PC-9 (cell line): ENCODE measurements at places on chromosomes 13 and 19. TPM values are rescaled to one million over a fixed set of nuclear protein-coding genes. Genes with fewer than 3 reads are reported as not detected.

RNF17 gene
- not detected in 2 replicates for total RNA-seq

GJB2 gene
- 4.2 and 5.5 TPM in 2 replicates for total RNA-seq

- no peaks in the 10 kb centered on the region for H3K36me3 ChIP-seq
- H3K4me1 ChIP-seq = no peaks in the 10 kb centered on the region
- H3K27ac ChIP-seq = no peak overlapping the region
- DNase-seq = no peak
- no peaks in the 10 kb centered on the region for H3K27me3 ChIP-seq
Measured at GRCh38 chr13:92681239-92681638, 545.4 kb upstream of the GPC6 start.

- H3K4me1 ChIP-seq = peaks cover 19% of the 10 kb centered on the region
- H3K36me3 ChIP-seq = peaks cover 40% of the 10 kb centered on the region
- no peak overlapping the region for H3K27ac ChIP-seq
- H3K27me3 ChIP-seq = no peaks in the 10 kb centered on the region
- no peak overlapping the region for H3K4me3 ChIP-seq
Measured at GRCh38 chr19:55678121-55678671, 3.2 kb downstream of the EPN1 start.

DNA sequence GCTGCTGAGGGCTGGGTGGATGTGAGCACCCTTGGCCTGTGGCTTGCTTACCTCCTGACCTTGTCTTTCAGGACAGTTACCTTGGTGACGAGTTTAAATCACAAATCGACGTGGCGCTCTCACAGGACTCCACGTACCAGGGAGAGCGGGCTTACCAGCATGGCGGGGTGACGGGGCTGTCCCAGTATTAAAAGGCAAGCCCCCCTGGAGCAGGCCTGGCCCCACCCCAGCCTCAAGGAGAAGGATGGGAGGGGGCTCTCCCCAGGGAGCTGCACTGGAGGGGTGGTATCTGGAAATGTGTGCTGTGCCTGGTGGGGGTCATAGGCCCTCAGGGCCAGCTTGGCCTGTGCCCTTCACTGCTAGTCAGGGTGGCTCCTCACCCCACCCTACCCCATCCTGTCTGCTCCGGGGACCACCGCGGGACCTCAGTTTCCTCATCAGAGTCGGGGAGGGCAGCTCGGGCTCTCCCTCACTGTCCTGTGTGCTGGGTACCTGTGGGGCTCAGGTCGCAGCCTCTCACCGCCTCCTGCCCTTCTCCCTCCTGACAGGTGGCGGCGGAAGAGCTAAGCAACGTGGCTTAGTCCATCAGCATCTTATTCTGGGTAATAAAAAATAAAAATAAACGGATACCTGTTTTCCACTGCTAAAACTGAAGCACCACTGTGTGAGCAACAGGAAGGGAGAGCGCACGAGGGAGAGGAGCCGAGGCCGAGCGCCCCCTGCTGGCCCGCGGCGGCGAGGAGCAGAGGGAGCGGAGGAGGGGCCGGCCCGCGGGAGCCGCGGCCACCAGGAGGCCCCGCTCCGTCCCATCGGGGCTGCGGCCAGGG, 29.8 kb downstream of the CERS1 start:
- no peak overlapping the region for H3K27ac ChIP-seq
- H3K4me3 ChIP-seq = no peak overlapping the region
- peaks cover 29% of the 10 kb centered on the region for H3K36me3 ChIP-seq
- 0 out of 2 replicates have a peak, but pooled peaks cover 6% of the 10 kb centered on the region for H3K4me1 ChIP-seq
- no peaks in the 10 kb centered on the region for H3K27me3 ChIP-seq
- no peak for DNase-seq

DNA sequence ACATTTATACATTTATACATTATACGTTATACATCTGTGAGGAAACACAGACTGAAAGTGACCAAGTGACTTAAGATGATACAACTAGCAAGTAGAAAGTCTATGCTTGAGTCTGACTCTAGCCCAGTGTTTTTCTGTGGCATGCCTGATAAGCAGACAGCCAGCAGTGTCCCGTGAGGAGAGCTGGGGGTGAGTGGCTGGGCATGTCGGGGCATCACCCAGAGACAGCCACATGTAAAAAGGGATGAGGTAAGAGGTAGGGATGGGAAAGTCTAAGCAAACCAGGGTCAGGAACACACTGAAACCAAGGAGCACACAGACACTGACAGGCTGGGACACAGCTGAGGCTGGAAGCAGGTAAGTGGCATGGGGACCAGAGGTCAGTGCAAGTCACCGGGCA, 333.2 kb downstream of the FOXO1 start:
- H3K27me3 ChIP-seq = no peaks in the 10 kb centered on the region
- no peaks in the 10 kb centered on the region; the same call in 1 of the 2 replicates for H3K4me1 ChIP-seq
- H3K27ac ChIP-seq = no peak overlapping the region
- no peak overlapping the region for H3K4me3 ChIP-seq
- DNase-seq = no peak

- no peaks in the 10 kb centered on the region for H3K36me3 ChIP-seq
- H3K27me3 ChIP-seq = 0 out of 2 replicates have a peak, but pooled peaks cover 5% of the 10 kb centered on the region
- no peaks in the 10 kb centered on the region for H3K4me1 ChIP-seq
Measured at GRCh38 chr13:31038834-31039552, 106.5 kb downstream of the TEX26 start.

- no peak for DNase-seq
- no peak overlapping the region for H3K27ac ChIP-seq
- no peak overlapping the region for H3K4me3 ChIP-seq
- no peaks in the 10 kb centered on the region for H3K4me1 ChIP-seq
- H3K27me3 ChIP-seq = no peaks in the 10 kb centered on the region
Measured at GRCh38 chr13:92994056-92994455, 232.6 kb upstream of the GPC6 start.

- no peak for DNase-seq
- peaks cover 42% of the 10 kb centered on the region for H3K4me1 ChIP-seq
- H3K4me3 ChIP-seq = peak overlapping the region; percentile 9
- peaks cover 21% of the 10 kb centered on the region for H3K36me3 ChIP-seq
Measured at GRCh38 chr13:45162194-45162593, 38.7 kb downstream of the KCTD4 start.

DNA sequence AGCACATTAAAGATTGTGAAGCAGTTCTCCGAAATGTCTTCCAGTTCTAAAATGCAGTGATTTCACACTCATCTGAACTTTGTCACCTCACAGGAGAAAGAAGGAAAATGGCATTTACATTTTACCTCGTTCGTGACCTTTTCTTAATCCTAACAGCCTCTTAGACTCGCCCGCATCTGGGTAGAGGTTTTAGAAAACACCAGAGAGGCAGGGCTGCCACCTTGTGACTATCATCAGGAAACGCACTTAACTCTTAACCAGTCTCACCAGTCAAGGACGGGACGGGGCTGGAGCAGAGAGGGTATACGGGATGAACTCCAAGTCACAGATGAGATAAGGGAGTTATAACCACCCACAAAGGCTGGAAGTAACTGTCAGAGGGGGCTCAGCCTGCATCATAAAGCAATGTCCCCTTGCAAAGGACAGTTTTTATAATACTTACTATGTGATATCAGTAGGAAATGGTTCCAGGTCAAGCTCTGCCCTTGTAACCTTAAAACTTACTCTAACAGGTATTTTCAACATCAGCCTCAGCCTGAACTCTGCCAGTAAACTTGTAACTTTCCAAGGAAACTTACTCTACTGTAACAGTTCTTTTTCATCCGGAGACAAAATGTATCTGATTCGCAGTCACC, 8.6 kb upstream of the CEACAM6 start:
- H3K36me3 ChIP-seq = no peaks in the 10 kb centered on the region
- peak; percentile 57 for DNase-seq
- H3K4me1 ChIP-seq = peaks cover 64% of the 10 kb centered on the region
- H3K27me3 ChIP-seq = no peaks in the 10 kb centered on the region
- H3K4me3 ChIP-seq = no peak overlapping the region

DNA sequence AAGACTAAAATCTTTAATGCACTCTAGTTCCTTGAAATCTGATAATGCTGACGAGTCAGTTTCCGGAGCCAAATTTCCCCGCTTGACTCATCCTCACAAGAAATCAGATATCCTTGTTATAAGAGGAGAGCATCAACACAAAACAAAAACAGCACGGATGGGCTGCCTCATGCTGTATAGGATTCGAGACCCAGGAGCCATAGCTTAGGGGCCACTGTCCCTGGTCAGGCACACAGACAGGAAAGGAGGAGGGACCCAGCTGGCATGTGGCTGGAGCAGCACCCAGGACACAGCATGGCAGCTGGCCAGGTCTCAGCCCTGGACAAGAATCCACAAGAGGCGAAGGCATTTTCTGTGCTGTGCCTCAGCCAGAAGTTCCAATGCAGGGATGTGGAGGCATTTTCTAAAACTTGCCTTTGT, 110.2 kb upstream of the SPATA13 start:
- H3K4me3 ChIP-seq = no peak overlapping the region
- H3K36me3 ChIP-seq = no peaks in the 10 kb centered on the region
- no peaks in the 10 kb centered on the region for H3K27me3 ChIP-seq
- H3K27ac ChIP-seq = no peak overlapping the region

GRCh38 chr19:5789886-5790558, 941 bp downstream of the DUS3L start:
- no peaks in the 10 kb centered on the region for H3K27me3 ChIP-seq
- no peak for DNase-seq
- no peaks in the 10 kb centered on the region for H3K36me3 ChIP-seq
- H3K27ac ChIP-seq = no peak overlapping the region
- H3K4me1 ChIP-seq = no peaks in the 10 kb centered on the region
- peak overlapping the region; percentile 86 for H3K4me3 ChIP-seq

DNA sequence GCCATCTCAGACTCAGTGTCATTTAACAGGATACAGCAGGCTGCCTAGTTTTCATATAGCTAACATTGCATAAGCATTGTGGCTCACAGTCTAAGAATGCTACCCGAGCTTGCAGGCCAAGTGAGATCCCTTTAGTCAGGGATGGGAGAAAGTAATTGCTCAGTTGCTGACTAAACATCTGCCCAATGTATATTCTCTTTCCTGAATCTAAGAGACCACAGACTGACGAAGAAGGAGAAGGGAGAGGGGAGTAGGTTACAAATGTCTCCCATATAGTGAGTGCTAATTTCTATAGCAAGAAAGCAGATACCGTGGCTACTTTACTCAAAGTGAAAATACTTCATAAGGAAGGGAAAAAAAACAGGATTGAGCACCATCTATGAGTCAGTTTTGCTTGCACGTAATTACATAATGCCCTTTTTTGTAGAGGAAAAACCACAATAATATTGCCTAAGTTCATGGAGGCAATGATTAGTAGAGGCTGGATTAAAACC, 453.9 kb downstream of the COG6 start:
- DNase-seq = peak; percentile 38
- no peaks in the 10 kb centered on the region for H3K36me3 ChIP-seq
- peak overlapping the region; percentile 41; the same call in 1 of the 2 replicates for H3K4me3 ChIP-seq
- H3K4me1 ChIP-seq = peaks cover 17% of the 10 kb centered on the region

DNA sequence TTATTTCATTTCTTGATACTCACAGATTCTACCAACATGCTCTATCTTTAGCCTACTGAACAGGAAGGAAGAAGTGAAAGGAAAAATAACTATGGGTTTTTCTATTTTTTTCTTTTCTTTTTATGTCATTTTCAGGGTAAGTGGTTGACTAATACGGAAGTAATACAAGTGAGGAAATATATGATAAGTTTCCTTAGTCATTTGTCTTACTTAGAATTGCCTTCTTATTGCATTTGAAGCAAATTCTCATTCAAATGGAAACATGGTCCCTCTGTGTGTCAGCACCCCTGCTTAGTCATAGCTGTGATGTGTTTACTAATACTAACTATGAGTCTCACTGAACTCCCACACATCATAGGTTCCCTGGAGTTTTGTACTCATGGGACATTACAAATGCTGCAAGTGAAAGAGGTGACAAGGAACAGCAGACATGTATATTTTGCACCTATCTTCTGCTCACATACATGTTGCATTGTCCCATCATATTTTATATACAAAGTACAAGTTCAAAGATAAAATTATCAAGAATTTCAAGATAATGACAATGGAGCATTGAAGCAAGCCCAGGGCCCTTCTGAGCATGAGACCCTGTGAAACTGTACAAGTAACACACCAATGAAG, 60.1 kb downstream of the DCT start:
- H3K4me3 ChIP-seq = no peak overlapping the region
- no peak overlapping the region for H3K27ac ChIP-seq
- no peaks in the 10 kb centered on the region for H3K27me3 ChIP-seq
- no peaks in the 10 kb centered on the region for H3K36me3 ChIP-seq
